ENCODE measurements at places on chromosomes 6 and 20.

GRCh38 chr6:56888687-56889086 is 66.2 kb upstream of the BEND6 start:
- DNase-seq, result no peak

- no peak for DNase-seq
Observed at GRCh38 chr6:154930451-154930851, 64.7 kb upstream of the TIAM2 start.

DNA sequence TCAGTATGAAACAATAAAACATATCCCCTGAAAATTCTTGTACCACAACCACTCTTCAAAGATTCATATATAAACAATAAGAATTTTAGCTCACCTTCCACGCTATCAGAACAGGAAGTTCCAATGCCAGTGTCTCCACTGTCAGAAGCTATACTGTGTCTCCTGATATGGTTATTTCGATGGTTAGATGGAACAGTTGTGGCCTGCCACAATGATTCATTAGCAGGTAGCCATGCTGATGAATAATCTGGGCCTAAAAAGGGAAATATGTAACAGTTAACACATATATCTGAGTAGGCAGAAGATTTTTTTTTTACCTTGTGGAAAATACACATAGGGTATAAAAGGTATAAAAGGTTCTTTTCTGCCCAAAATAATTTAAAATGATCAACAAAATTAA is 19.0 kb downstream of the CEP85L start:
- DNase-seq, result no peak

DNA sequence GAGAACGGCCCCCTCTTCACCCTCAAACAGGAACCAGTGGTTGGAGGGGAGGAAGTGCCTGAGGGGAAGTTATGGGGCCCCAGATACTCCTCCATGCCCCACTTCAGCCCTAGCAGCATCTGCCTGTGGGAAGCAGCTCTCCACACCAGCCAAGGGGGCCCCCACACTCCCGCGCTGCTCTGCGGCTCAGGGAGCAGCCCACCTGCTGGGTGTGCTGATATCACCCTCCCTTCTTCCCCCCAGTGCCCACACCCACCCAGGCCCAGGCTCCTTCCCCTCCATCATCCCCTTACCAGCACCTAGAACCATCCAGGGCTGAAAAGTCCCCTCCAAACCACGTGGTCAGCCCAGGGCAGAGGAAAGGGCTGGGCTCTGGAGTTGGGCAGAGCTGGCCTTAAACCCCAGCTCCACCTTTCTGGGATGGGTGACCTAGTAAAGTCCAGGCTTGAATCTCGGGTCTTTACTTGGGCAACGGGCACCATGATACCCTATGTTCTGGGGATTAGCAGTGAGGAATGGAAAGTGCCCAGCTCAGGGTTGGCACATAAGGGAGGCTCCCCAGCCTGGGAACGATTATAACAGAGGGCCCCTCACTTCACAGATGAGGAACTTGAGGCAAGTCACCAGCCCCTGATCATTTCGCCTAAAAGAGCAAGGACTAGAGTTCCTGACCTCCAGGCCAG is 663 bp downstream of the LST1 start:
- DNase-seq, result no peak

GRCh38 chr6:106106276-106107042 is 20.3 kb downstream of the PRDM1 start:
- no peak for DNase-seq

DNA sequence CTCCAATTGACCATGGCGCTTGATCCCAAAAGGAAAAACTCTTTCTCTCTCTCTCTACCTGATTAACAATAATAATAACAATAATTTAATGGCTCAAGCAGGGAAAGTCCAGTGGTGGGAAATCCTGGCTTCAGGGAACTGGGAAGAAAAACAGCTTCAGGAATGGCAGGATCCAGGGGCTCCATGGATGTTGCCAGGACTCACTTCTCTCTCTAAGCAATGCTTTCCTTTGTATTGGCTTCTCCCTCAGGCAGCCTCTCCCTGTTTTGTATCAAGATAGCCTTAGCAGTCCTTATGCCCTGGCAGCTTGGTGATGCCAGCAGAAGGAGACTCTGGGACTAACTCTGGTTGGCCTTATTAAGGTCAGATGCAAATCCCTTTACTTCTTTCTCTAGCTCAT is 13.5 kb upstream of the PTGIS start:
- no peak for DNase-seq

GRCh38 chr6:145948878-145949613 is 15.1 kb downstream of the SHPRH start:
- DNase-seq, result no peak

GRCh38 chr6:118602300-118602699 is 49.1 kb downstream of the CEP85L start:
- no peak for DNase-seq

GRCh38 chr20:5767493-5768098 is 17.4 kb downstream of the SHLD1 start:
- DNase-seq, result no peak

DNA sequence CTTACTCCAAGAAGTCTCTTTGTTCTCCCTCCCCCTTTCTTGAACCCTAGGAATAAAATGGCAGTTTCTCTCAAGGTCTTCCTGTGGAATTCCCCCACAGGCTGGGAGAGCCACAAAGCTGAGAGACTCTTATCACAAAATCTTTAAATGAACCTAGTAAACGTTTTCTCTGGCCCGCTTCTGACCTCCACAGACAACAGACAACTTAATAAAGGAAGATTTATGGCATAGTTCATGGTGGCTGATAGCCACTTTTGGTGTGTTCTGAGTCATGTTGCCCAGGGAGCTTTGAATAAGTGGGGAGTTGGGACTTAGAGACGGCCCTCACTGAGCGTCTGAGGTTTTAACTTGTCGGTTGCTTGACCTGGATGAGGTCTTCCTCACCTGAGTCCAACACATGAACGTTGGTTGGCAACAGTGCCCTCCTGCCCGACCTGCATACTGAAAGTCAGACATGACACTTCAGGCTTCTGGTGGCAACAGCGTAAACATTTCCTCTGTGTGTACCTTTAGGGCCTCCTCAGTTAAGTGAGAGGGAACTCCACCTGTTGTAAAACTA is 124.1 kb downstream of the FOXO3 start:
- no peak for DNase-seq

DNA sequence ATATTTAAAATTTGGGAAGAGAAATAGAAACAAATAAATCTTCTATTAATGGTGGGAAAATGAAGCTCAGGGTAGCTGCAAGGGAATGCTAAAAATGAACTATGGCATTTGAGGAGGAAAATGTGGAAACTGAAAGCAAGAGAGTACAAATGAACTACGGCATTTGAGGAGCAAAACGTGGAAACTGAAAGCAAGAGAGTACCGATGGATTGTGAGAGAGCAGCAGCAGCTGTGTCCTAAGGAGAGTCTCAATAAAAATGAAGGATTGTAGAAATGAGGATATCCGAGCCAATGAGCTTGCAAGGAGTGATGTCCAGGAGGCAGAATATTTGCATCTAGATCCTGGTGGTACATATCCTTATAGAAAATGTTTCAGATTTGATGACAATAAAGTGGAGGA is 547.1 kb upstream of the ZNF337 start:
- no peak for DNase-seq

Data from skeletal muscle cell (primary cell).